ENCODE measurements at places on chromosomes 6 and 20. TPM values are rescaled to one million over a fixed set of nuclear protein-coding genes. Genes with fewer than 3 reads are reported as not detected.

Gene SYCP2
- polyA plus RNA-seq: 3.0 TPM

GRCh38 chr20:35583636-35584560 lies 31.7 kb upstream of the SPAG4 start:
- H3K27me3 ChIP-seq: no peaks in the 10 kb centered on the region
- H3K4me1 ChIP-seq: no peaks in the 10 kb centered on the region
- H3K27ac ChIP-seq: no peak overlapping the region
- DNase-seq: no peak

GRCh38 chr6:108116546-108117426 lies 42.2 kb upstream of the OSTM1 start:
- no peaks in the 10 kb centered on the region for H3K4me1 ChIP-seq
- no peak overlapping the region for H3K4me3 ChIP-seq
- no peak overlapping the region for H3K27ac ChIP-seq
- peaks cover 81% of the 10 kb centered on the region for H3K27me3 ChIP-seq

DNA sequence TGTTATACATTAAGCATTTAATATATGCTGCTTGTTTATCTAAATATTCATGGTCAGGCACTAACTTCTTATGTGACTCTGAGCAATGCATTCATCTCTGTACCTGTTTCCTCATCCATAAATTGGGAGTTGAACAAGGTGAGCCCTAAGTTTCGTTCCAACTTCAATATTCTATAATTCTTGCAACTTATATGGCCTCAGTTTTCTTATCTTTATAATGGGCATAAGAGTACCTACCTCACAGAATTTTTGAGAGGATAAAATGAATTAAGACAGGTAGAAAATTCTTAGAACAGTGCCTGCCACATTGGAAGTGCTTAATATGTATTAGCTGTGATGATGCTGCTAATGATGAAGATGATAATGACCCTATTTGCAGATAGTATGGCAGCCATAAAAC lies 11.8 kb upstream of the HIVEP2 start:
- no peaks in the 10 kb centered on the region for H3K27me3 ChIP-seq
- H3K4me1 ChIP-seq: no peaks in the 10 kb centered on the region
- H3K4me3 ChIP-seq: no peak overlapping the region
- H3K36me3 ChIP-seq: no peaks in the 10 kb centered on the region
- no peak for DNase-seq
- no peak overlapping the region for H3K27ac ChIP-seq

Gene CLDN20
- polyA plus RNA-seq: not detected

- H3K27me3 ChIP-seq: peaks cover 32% of the 10 kb centered on the region
- peak overlapping the region; percentile 62 for H3K4me3 ChIP-seq
- H3K4me1 ChIP-seq: no peaks in the 10 kb centered on the region
- no peak overlapping the region for H3K27ac ChIP-seq
- H3K36me3 ChIP-seq: no peaks in the 10 kb centered on the region
These were observed 1.2 kb downstream of the TRIB3 start for GRCh38 chr20:381581-382290.

DNA sequence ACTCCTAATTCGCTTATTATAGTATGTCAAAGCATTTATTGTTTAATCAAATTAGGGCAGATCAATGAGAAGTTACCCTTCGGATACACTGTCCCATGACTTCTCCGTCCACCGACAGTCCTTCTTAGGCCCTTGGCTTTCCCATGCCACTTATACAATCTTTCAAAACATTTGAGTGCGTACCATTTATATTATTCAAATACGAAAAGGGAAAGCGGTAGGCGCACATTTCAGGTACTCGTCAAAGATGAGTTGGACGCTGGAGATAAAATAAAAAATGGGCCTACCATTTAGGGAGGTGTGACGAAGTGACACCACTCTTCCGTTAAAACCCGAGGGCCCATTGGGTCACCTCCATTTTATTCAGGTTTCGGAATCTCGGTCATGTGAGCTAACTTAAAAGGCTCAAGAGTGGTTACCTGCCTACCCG lies 542 bp upstream of the AFG1L start:
- H3K4me1 ChIP-seq: no peaks in the 10 kb centered on the region
- H3K4me3 ChIP-seq: peak overlapping the region; percentile 61
- H3K36me3 ChIP-seq: no peaks in the 10 kb centered on the region
- no peaks in the 10 kb centered on the region for H3K27me3 ChIP-seq
- no peak for DNase-seq

- no peaks in the 10 kb centered on the region for H3K4me1 ChIP-seq
- H3K27me3 ChIP-seq: no peaks in the 10 kb centered on the region
- DNase-seq: no peak
These were observed 55.3 kb downstream of the JPH2 start for GRCh38 chr20:44131704-44132103.

GRCh38 chr20:48703511-48704219 lies 124.1 kb downstream of the PREX1 start:
- no peaks in the 10 kb centered on the region for H3K27me3 ChIP-seq
- no peak for DNase-seq
- peaks cover 7% of the 10 kb centered on the region for H3K36me3 ChIP-seq
- no peak overlapping the region for H3K4me3 ChIP-seq
- no peaks in the 10 kb centered on the region for H3K4me1 ChIP-seq

DNA sequence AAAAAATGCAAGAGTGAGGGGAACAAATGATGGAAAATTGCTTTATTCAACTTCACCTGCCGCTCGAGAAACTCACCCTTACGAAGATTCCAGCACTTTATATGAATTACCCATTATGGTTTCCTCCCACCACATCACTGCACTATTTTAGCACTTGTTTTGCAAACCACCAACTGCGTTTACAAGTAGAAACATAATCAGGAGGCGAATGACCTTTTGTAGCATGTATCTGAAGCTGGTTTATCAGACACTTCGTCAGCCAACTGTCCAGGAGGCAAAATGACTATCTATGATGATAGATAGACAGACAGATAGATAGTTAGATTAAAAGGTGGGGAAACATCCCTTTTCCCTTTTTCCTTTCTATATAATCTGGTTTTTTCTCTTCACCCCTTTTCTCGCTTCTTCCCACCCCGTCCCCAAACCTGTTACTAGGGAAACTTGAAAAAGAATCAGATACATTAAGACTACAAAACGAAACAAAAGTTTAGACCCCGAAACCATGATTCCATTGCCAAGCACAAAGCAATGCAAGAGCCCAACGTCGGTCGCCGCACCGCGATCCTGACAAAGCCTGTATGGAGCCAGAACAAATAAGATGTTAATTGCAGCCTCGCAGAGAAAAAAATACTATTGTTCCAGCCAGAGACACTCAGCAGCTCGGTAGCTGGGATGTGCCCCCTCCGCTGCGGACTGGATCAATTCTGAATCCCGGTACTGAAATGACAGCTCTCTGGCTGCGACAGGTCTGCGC lies 933 bp upstream of the ADGRB3 start:
- peaks cover 41% of the 10 kb centered on the region for H3K27me3 ChIP-seq
- H3K4me1 ChIP-seq: no peaks in the 10 kb centered on the region
- H3K4me3 ChIP-seq: peak overlapping the region; percentile 73

Gene SAMD3
- polyA plus RNA-seq: 3.1 TPM

Gene PKIG
- 38.4 TPM for polyA plus RNA-seq

- H3K27me3 ChIP-seq: no peaks in the 10 kb centered on the region
- peak overlapping the region; percentile 94 for H3K27ac ChIP-seq
- peaks cover 18% of the 10 kb centered on the region for H3K4me1 ChIP-seq
- H3K4me3 ChIP-seq: peak overlapping the region; percentile 91
These were observed 717 bp downstream of the CSNK2A1 start for GRCh38 chr20:542777-543368.

GRCh38 chr6:23454080-23454976 lies 671.7 kb upstream of the NRSN1 start:
- DNase-seq: no peak
- H3K27ac ChIP-seq: no peak overlapping the region
- H3K4me1 ChIP-seq: no peaks in the 10 kb centered on the region
- no peaks in the 10 kb centered on the region for H3K27me3 ChIP-seq
- H3K36me3 ChIP-seq: no peaks in the 10 kb centered on the region

DNA sequence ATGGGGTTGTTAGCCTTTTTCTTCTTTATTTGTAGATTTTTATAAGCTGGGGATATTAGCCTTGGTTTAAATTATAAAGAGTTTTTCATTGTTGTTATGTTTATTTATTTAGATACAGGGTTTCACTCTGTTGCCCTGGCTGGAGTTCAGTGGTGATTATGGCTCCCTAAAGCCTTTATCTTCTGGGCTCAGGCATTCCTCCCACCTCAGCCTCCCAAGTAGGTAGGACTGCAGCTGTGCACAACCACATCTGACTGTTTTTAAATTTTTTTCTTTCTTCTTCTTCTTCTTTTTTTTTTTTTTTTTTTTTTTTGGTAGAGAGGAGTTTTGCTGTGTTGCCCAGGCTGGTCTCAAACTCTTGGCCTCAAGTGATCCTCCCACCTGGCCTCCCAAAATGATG lies 80.9 kb downstream of the UBE3D start:
- no peaks in the 10 kb centered on the region for H3K4me1 ChIP-seq
- no peak overlapping the region for H3K4me3 ChIP-seq
- no peak for DNase-seq
- no peak overlapping the region for H3K27ac ChIP-seq

Gene ANGPT4
- not detected for polyA plus RNA-seq

Gene GGTLC1
- polyA plus RNA-seq: not detected

All from small intestine (tissue), 16 donors.